Activated CD4-positive, alpha-beta T cell treated with anti-CD3 and anti-CD28 coated beads, Interleukin-2, amount 50 U/mL, for 1 hour (primary cell): ENCODE measurements at places on chromosomes 1 and 21.

- no peak for DNase-seq
Observed at GRCh38 chr1:84282780-84283333, 18.7 kb upstream of the SAMD13 start.

DNA sequence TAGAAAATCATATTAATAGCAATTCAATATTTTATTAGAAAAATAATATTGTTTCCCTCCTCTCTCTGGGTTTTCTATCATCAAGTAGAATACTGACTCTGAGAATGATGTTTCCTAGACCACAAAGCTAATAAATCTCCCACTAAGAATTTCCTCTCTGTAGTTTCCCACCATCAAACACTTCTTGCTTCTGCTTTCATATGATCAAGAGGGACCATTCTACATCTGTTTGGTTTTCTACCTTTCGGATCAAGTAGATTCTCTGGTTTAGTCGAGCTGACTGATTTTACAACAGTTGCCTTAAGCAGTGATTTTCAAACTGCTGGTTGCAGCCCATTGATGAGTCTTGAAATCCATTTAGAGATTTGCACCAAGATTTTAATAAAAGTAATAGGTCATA lies 240.2 kb upstream of the PTBP2 start:
- DNase-seq: no peak

- no peak for DNase-seq
Observed at GRCh38 chr1:154703170-154703569, 95.2 kb upstream of the ADAR start.

DNA sequence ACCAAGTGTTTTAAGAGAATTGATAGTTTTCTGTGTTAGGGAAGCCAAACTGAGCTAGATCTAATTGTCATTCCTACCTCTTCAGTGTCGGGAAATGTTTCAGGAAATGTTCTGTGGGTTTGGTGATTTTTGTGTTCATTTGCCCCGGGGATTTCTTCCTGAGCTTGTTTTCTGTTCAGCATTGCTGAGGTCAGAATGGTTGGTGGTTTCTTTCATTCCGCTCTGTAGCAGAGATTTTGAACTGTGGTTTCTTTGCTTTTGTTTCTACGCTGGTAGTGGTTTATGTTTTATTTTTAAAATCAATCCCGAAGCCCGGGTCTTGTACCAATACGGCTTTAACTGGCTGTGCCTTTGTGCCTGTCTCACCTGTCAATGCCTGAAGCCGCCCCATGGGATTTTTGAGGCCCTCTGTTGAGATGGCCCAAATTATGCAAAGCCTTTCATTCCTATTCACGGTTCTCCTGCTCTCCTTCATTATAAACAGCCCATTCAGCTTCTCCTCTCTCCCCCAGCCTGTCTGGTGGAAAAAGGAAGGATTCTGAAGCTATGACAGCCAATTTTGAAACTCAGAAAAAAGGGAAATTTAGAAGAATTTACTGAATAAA lies 417.2 kb upstream of the KAZN start:
- DNase-seq: no peak

DNA sequence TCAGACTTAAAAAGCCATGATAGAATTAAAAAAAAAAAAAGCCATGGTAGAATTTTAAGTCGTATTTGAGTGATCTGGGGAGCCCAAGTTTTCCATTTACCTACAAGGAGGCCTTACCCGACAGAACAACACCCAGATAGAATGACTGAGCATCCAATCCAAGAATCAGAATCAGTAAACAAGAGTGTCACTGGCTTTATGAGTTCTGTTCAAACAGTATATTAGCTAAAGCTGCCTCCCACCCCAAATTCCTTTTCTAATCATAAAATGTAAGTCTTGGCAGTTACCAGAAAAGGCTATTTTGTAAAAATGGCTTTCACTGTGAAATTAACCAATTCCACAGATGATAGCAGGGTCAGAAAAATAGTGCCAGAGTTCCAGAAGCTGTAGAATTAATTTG lies 1.2 kb downstream of the GTF2B start:
- no peak for DNase-seq

DNA sequence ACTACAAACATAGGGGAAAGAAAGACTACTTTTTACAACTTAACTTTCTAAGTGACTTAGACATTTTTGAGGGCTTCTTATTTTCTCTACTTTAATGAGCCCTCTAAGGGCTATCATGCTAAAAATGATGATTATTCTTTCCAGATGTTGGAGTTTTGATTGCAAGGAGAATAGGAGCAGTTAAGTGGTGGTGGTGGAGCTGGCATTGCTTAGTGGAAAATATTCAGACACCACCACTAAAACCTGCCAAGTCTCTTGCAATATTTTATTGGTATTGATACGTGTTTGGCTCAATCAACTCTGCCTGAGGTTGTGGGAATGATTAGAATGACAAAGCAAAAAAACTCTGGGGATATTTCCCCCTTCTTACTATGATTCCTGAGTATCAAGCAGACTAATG lies 82.6 kb upstream of the PTGFR start:
- no peak for DNase-seq

- DNase-seq: no peak
Observed at GRCh38 chr1:62070384-62071011, 124.2 kb upstream of the L1TD1 start.

DNA sequence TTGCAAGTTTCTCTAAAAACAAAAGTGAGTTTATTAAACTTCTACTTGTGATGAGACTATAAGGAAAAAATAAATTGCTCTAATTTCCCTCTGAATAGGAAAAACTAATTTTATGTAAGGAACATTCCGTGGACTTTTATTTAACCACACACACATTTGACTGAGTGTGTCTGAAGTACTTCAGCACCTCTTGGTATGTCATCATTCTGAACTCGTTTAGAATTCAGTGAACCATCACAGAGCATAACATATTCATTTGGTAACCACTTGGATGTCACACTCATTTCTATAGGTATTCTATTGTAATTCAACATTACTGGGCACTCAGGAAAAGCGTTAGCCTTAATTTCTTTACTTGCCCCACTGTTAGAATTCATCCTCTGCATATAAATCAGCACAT lies 79.1 kb downstream of the RGS21 start:
- DNase-seq: no peak

DNA sequence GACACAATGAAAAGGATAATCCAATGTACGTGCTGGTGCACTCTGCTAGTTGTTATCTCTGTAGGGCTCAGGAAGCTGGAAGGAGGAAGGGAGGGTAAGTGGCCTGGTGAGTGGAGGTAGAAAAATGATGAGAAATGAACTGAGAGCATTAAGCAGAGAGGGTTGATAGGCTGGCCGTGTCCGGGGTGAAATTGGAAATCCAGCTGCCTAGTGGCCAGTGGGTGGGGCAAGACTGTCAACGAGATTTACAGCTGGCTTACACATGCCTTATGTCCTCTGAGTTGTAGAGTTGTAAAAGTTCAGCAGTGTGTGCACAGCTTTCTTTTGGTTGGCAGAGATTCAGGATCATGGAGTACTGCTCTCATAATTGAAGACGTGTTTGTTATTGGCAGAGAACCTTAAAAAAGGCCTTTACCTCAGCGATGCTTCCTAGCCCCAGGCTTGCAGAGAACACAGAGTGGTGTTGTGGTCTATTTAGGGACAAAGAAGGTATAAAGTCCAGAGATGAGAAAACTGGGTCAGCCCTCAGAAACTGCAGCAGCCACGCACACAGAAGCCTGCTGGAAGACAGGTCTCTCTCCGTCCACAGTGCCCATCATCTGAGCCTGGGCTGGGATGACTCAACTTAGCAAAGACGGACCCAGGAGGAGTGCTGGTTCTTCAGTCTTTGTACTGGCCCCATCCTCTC lies 132.4 kb downstream of the EDEM3 start:
- DNase-seq: no peak

GRCh38 chr1:180501865-180502360 lies 464 bp downstream of the ACBD6 start:
- no peak for DNase-seq

- DNase-seq: no peak
Observed at GRCh38 chr1:114397601-114398000, 113.4 kb downstream of the TRIM33 start.

- DNase-seq: no peak
Observed at GRCh38 chr1:90544356-90544755, 172.7 kb downstream of the BARHL2 start.

DNA sequence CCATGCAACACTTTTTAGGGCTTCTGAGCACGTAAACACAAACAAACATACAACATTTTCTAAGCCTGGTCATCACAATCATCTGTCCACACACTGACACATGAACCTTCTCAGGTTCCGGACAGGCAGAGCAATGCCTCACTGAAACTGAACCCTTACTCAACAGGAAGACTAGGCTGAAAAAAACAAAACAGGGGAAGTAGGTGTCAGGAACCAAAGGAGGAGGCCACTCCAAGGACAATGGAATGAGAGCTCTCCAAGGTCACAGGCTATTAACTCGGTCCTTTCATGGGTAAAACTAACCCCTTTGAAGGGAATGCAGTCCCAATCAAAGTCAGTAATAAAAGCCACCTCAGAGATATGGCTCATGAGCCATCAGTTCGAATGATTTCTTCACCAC lies 76.6 kb downstream of the FAM78B start:
- DNase-seq: no peak
